ENCODE measurements at places on chromosomes 4 and X. TPM values are rescaled to one million over a fixed set of nuclear protein-coding genes. Genes with fewer than 3 reads are reported as not detected.

DNA sequence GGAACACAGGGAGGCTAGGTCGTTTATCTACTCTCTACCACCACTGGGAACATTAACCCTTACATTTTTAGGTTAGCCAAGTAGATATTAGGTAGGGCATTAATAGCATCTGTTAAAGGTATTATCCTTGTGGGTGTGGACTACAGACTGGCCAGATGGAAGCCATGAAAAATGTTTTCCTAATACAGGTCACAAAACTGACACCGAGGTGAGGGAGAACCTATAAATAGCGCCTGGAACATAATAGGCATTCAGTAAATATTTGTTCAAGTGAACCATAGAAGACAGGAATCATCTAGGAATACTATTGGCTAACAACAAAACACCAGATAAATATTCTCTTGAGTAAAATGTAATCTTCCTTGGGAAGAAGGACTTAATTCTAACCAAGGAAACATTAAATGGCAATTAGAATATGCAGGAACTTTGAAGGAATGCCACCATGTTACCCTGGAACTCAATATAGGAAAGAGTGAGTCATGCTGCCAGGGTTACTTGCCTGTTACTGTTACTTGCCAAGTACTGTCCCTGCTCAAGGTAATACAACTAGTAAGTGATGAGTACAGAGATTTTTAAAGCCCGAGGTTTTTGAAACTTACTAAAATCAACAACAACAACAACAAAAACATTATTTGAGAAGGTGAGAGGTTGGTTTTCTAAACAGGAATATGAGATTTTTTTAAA, 79.0 kb downstream of the SOX3 start:
- no peak for DNase-seq

- DNase-seq, result no peak
Measured at GRCh38 chr4:123114084-123114914, 191.9 kb upstream of the NUDT6 start.

- DNase-seq, result no peak
Measured at GRCh38 chr4:183540410-183541009, 35.7 kb downstream of the ING2 start.

- peak; percentile 53 for DNase-seq
Measured at GRCh38 chr4:125091101-125091500, 223.7 kb upstream of the FAT4 start.

DNA sequence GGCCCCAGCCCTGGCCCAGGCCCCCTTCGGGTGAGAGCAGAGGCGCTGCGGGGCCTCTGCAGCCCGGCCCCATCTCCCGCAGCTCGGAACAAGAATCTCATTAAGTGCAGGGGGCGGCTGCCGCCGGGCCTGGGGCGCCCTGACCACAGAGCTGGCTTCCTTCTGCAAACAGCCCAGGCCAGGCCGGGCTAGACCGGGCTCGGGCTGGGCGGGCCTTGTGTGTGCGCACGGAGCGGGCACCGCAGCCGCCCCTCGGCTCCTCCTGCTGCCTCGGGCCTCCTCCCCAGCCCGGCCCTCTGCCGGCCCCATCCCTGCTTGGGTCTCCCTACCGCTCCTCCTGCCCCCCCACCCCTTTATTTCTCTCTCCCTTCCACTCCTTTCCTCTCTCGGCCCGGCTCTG, 83.3 kb downstream of the EFNB1 start:
- no peak for DNase-seq

DNAAF6 gene
- total RNA-seq, result not detected

ATP11C gene
- total RNA-seq, result 12.2 TPM

- no peak for DNase-seq
Measured at GRCh38 chrX:2321411-2321810, 179.4 kb downstream of the DHRSX start.

GRCh38 chrX:112051576-112051975, 31.0 kb downstream of the TRPC5 start:
- DNase-seq, result no peak

REELD1 gene
- total RNA-seq, result not detected

RAI2 gene
- 1.5 TPM for total RNA-seq

DNA sequence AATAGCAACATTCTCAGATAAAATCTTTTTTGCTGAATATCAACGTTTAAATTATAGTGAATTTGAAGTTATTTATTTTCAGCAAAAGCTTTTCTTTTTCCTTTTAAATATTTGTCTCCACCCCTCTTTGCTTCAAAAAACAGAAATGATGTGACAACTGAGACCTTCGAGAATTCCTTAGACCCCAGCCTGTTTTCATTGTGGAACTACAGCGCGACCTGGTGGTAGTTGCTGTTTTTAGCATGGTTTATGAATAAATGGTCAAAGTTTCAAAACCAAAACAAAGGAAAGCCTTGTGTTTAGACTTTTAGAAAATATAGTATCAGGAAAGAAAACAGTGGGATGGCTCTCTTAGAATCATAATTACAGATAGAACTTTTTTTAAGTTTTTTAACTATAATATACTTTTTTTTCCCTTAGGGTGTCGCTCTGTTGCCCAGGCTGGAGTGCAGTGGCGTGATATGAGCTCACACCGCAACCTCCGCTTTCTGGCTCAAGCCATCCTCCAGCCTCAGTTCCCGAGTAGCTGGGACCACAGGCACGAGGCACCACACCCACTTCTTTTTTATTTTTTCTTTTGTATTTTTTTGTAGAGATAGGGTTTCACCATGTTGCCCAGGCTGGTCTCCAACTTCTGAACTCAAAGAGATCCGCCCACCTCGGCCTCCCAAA, 26.8 kb upstream of the TMEM184C start:
- DNase-seq, result peak; percentile 84

- DNase-seq, result peak; percentile 18
Measured at GRCh38 chr4:77652237-77652897, 46.7 kb downstream of the CXCL13 start.

GRCh38 chr4:107130157-107130556, 94.0 kb upstream of the DKK2 start:
- DNase-seq, result no peak

- DNase-seq, result no peak
Measured at GRCh38 chr4:113644398-113644797, 117.1 kb downstream of the CAMK2D start.

- no peak for DNase-seq
Measured at GRCh38 chr4:64774626-64775025, 365.4 kb upstream of the TECRL start.
